ENCODE measurements at places on chromosomes 4 and X.

DNA sequence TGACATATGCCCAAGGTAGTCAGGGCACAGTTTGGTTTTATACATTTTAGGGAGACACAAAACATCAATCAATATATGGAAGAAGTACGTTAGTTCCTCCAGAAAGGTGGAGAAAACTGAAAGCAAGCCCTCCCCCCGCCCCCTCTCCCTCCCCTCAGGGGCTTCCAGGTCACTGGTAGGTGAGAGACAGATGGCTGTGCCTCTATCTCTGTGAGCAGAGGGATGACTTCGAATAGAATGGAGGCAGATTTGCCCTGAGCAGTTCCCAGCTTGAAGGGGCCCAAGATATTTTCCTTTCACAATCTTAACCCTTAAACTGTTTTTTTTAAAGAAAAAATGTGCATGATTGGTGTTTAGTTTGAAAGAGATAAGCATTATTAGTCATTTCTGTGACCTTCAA is 114.0 kb downstream of the PCDH10 start:
- H3K36me3 ChIP-seq: no peaks in the 10 kb centered on the region
- H3K4me1 ChIP-seq: no peaks in the 10 kb centered on the region
- H3K27ac ChIP-seq: no peak overlapping the region
- H3K4me3 ChIP-seq: no peak overlapping the region
- DNase-seq: no peak
- no peaks in the 10 kb centered on the region for H3K27me3 ChIP-seq

- H3K36me3 ChIP-seq: no peaks in the 10 kb centered on the region
- no peaks in the 10 kb centered on the region for H3K4me1 ChIP-seq
- H3K4me3 ChIP-seq: no peak overlapping the region
- no peak for DNase-seq
Observed at GRCh38 chr4:15414551-15415091, 13.2 kb upstream of the C1QTNF7 start.

GRCh38 chr4:122873146-122873545 is 46.5 kb downstream of the FGF2 start:
- no peak for DNase-seq
- H3K27me3 ChIP-seq: no peaks in the 10 kb centered on the region
- H3K4me3 ChIP-seq: no peak overlapping the region
- no peaks in the 10 kb centered on the region for H3K4me1 ChIP-seq
- no peaks in the 10 kb centered on the region for H3K36me3 ChIP-seq

- no peak for DNase-seq
- no peaks in the 10 kb centered on the region for H3K36me3 ChIP-seq
- no peaks in the 10 kb centered on the region for H3K4me1 ChIP-seq
- no peaks in the 10 kb centered on the region for H3K27me3 ChIP-seq
Observed at GRCh38 chr4:135963009-135963408, 1569.3 kb downstream of the PCDH18 start.

DNA sequence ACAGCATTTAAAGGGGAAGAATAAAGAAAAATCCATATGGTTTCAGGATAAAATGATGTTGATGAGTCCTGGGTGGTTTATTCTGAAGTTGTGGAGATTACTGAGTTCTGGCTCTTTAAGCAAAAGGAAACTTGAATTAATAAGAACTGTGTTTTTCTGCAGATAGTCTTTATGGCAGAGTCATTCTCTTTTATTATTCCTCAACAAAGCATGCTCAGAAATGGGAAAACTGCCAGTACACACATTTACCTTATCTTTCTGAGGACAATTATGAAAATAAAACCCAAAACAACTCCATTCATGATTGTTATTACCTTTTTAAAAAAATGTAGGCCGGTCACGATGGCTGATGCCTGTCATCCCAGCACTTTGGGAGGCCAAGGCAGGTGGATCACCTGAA is 58.5 kb downstream of the ADD1 start:
- H3K27ac ChIP-seq: no peak overlapping the region
- no peaks in the 10 kb centered on the region for H3K27me3 ChIP-seq
- no peak overlapping the region for H3K4me3 ChIP-seq
- H3K36me3 ChIP-seq: peaks cover 5% of the 10 kb centered on the region
- H3K4me1 ChIP-seq: no peaks in the 10 kb centered on the region
- DNase-seq: no peak

DNA sequence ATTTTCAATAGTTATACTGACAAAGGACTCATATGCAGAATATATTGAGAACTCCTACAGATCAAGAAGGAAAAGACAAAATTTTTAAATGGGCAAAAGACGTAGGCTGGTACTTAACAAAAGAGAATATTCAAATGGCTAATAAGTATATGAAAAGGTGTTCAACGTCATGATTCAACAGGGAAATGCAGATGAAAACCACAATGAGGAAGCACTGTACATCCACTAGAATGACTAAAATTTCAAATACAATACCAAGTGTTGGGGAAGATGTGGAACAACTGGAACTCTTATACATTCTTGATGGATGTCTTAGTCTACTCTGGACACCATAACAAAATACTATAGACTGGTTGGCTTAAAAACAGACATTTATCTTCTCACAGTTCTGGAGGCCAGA is 1.3 kb upstream of the MRFAP1L1 start:
- no peaks in the 10 kb centered on the region for H3K27me3 ChIP-seq
- H3K4me3 ChIP-seq: no peak overlapping the region
- no peak for DNase-seq
- peaks cover 19% of the 10 kb centered on the region for H3K4me1 ChIP-seq
- no peaks in the 10 kb centered on the region for H3K36me3 ChIP-seq
- no peak overlapping the region for H3K27ac ChIP-seq

DNA sequence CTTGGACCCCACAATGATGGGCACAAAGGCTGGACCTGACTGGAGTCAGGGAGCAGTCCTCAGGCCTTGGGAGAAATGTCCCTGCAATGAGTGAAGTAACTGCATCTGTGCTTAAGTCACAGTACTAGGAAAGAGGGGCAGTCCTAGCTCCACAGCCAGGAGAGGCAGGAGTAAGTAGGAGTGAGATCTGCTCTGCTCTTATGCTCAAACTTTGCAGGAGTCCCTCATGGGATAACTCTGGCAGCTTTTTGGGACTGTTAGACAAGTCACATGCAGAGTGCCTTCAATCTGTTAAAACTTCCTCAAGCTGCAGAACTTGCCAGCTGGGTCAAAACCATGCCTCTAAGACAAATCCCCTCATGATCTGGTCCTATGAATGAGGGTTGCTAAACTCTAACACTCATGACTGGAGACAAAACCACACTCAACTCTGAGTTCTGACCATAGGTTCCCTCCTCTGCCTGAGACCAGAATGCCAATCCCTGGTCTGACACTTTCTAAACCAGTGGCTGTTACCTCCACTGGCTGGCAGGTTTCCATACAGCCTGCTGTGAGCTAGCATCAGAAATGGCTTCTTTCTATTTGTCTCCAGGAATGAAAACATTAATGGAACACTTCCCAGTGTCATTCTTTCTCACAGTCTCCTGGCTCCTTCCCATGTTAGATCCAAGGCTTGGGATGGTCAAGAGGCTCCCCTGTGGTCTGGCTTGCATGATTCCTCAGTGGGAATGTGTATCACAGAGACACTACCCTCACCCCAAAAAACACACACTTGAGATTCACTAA is 819.3 kb downstream of the PCDH7 start:
- H3K4me3 ChIP-seq: no peak overlapping the region
- DNase-seq: no peak
- no peaks in the 10 kb centered on the region for H3K4me1 ChIP-seq
- no peaks in the 10 kb centered on the region for H3K27me3 ChIP-seq
- no peak overlapping the region for H3K27ac ChIP-seq

DNA sequence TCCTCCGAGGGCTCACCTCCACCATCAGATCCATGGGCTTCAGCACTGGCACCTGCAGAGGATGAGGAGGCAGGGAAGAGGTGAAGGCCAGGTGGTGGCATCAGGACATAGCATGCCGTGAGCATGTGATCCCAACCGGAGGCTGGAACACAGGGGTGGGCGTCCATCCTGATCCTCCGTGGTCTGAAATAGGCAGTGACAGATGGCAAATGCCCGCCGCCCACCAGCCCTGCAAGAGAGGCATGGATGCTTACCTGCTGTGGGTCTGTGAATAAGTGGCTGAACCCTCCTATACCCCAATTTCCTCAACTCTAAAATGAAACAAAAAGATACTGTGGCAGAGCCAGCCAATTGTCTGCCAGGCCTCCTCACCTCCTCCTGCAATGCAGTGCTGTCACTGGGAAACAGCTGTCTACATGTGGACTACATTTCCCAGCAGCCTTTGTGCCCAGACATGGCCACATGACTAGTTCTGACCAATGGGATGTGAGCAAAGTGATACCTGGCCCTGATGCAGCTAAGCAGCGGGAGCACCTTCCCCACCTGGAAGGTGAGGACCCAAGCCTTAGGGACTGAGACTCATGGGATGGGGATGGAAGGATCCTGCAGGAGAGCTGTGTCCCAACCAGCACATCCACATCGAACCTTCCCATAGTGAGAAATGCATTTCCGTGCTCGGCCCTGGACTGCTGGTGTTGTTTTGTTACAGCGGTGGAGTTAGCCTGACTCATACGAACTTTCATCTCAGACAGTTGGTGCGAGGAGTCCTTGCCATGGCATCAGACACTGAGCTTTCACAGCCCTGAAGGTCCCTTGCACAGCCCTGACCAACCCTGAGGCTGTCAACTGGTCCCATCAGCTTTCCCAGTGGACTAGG is 99.5 kb downstream of the PPP2R2C start:
- DNase-seq: no peak
- no peak overlapping the region for H3K4me3 ChIP-seq
- no peak overlapping the region for H3K27ac ChIP-seq
- H3K36me3 ChIP-seq: no peaks in the 10 kb centered on the region

GRCh38 chrX:57900975-57901374 is 9.3 kb downstream of the ZXDA start:
- H3K4me1 ChIP-seq: no peaks in the 10 kb centered on the region
- no peak overlapping the region for H3K27ac ChIP-seq
- peaks cover 10% of the 10 kb centered on the region for H3K27me3 ChIP-seq
- no peaks in the 10 kb centered on the region for H3K36me3 ChIP-seq

Measured in breast epithelium (tissue), 4 donors.